ENCODE measurements at places on chromosomes 7 and 10.

DNA sequence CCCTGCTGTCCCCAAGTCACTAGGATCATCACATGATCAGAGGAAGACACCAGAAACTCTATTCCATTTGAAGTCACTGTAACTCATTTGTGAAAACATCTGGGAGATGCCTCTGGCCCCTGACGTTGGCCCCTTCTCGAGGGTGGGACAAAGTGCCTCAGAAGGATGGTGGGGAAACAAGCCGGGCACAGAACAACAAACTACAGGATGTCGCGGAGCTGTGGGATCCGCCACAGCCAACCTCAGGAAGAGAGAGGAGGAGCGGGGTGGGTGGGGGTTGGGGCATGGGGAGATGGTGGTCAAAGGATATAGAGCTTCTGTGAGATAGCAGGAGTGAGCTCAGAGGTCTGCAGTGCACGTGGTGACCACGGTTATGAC, 265.6 kb upstream of the TCERG1L start:
- no peak for DNase-seq

GRCh38 chr7:47337531-47337930, 244.4 kb downstream of the TNS3 start:
- no peak for DNase-seq

DNA sequence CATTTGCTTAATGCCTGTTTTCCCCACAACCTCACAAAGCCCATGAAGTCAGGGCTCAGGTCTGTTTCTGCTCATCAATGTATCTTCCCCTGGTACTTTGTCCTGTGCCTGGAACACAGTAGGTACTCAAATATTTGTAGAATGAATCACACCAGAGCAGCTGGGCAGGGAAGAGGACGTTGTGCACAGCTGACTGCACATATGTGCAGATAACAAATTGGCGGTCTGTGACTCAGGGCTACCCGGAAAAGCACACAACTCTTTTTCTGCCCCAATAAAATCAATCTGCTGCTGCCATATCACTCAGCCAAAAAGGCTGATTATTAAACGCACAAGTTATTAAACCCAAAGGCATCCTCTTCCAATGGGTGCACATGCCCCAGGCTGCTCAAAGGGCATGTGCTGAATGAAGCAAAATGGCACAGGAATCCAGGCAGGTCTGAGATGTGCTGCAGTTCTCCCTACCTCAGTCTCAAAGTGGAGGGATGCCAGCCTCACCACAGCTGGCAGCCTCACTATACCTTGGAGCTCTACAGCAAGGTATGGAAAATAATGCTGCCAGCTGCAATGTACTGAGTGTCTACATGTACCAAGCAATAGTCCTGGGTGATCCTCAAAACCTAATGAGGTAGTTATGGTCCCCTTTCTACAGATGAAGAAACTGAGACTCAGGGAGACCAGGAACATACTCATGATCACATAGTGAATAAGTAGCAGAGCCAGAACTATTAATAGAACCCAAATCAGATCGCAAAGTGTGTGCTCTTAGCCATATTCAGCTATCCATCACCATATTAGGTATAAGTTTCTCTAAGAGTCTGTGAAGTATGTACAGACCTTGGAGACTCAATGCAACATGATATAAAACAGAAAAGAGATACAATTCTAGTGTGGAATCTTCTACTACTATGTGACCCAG, 43.4 kb downstream of the SORBS1 start:
- no peak for DNase-seq

DNA sequence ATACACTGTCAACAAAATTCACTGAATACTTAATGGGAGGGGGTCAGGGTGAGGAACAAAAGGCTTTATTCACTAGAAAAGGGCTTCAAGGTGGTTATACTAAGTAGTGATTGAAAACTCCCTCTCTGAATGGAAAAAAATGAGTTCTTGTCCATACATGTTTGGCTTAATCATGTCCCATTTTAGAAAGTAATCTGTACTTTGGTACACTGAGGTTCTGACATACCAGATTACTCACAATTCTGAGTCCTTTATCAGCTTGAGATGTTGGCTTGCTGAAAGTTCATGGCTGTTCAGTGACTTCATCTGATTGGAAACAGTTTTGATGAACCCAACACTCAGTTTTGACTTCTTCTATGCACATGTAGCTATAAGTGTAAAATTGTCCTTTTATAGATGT, 12.8 kb upstream of the NOBOX start:
- DNase-seq, result no peak

DNA sequence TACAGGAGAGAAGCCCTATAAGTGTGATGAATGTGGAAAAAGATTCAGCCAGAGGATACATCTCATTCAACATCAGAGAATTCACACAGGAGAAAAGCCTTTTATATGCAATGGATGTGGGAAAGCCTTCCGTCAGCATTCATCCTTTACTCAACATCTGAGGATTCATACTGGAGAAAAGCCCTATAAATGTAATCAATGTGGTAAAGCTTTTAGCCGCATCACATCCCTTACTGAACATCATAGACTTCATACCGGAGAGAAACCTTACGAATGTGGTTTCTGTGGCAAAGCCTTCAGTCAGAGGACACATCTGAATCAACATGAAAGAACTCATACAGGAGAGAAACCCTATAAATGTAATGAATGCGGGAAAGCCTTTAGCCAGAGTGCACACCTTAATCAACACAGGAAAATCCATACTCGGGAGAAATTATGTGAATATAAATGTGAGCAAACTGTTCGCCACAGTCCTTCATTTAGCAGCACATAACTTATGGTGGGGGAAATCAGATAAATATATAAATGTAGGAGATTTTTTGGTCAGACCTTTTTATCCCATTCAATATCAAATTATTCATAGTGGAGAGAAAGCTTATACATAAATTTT, 12.1 kb upstream of the MRPS17 start:
- no peak for DNase-seq

DNA sequence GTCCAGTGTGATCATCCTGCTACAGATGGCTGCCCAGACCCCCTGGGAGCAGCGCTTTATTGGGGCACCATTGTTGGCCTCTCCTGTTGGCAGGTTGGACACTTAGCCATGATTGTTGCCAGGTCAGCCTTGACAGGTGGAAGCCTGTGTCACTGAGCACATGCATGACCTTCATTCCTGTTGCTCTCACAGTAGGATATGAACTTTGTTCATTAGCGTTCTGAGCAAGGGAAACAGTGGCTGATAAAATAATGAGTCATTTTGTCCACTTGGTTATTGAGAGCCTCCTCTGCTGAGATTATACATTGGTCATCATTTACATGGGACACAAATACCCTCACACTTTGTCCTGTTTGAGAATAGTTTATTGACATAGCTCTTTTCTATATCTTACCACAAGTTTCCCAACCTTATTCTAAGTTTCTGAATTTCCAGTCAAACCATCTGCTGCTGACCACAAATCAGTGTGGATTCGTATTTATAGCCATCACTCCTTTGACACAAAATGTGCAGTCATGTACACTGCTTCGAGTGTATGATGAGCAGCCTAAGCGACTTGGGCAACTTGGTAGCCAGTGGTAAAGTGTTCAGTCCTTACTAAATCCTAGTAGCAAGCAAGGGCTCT, 102.6 kb downstream of the TPST1 start:
- no peak for DNase-seq

GRCh38 chr10:8138471-8138870, 84.0 kb downstream of the GATA3 start:
- no peak for DNase-seq

GRCh38 chr10:132058793-132059759, 6.7 kb upstream of the JAKMIP3 start:
- DNase-seq, result no peak

DNA sequence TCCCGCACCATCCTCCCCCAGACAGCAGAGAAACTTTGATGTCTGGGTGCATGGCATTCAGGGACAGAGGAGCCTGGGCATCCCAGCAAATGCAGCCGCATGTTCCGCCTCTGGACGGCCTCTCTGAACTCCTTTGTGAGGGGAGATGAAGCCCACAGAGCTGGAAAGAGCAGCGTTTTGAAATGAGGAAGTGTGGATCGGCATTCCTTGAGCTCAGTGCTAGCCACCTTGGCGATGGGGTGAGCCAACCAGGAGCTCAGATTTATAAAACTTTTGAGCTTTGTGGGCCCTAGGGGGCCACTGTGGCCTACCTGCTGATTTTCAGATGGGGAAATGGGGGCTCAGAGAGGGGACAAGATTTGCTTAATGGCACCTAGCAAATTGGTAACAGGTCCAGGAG, 126.4 kb upstream of the TCF7L2 start:
- no peak for DNase-seq

DNA sequence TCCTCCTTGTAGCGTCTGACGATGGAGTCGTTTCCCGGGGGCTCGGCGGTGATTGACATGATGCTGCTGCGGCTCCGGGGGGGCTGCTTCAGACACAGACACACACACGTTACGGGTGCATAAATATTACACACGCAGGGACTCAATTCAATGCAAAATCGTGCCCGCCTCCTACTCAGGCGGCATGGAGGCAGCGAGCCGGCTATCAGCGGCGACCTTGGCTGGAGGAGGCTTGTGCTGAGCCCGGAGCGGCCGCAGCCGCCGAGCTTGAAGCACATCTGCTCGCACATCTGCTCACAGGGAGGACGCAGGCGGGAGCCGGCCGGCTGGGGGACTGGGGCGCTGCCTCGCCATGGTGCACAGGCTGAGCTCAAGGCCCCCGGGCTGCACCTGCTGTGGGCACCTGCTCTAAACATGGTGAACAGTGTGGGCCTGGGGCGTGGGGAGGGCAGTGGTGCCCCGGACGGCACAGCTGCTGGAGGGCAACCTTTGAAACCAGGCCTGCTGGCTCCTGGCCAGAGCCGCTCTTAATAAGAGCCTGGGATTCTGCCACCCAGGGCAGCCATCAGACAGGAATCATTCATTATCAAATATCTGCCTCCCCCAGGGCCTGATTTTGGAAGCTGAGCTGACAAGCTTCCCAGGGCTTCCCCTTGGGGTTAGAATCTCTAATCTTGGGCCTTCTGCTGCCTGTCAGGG, 84.7 kb upstream of the GNA12 start:
- DNase-seq, result no peak

GRCh38 chr10:78381107-78381506, 347.4 kb downstream of the RPS24 start:
- DNase-seq, result no peak

DNA sequence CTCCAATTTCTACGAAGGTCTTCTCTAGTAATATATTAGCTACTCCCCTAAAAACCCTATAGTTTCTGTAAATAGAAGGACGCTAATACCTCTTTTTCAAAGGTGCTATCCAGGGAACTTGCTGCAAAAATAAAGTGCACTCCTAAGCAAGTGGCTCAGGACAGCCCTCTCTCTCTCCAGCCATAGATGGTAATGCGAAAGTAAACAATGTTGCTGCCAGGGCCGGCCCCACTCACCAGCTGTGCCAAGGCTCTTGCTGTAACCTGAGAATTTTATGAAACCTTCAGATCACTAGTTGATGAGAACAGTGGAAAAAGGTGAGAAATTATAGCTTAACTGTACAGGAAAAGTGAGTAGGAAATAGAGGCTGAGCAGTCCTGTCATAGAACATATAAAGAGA, 10.9 kb upstream of the TAS2R39 start:
- no peak for DNase-seq

DNA sequence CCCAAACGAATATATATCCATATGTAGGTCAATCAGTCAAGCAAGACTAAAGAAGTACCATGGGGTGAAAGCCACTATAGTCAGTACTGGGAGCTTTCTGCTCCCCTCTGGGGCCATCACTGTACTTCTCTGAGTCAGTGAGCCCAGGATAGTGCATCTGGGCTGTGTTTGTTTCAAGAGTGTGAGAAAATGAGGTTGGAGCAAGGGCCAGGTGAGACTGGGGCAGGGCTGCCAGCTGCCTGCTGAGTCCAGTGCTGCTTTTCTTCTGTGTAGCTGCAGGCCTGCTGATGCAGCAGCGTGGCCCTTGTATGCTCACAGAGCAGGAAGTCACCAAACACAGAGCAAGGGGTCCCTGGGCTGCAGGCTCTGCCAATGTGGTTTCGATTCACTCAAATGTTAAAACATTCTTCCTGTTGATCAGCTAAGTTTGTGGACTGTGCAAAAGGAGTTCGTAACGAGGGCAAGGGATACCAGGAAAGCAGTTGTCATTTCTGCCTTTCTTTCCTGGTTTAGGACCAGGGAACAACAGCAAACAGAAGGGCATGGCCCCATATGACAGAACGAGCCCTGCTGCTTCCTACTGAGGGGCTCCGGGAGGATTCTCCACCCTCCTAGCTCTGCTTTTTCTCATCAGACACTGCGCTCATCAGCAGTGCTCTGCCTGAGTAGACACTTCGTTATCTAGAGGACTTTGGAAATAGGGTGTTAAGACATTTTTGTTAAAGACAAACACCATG, 65.4 kb upstream of the TNS3 start:
- DNase-seq, result no peak

- peak; percentile 58 for DNase-seq
These were observed 116.6 kb downstream of the KLF6 start for GRCh38 chr10:3668276-3668965.

DNA sequence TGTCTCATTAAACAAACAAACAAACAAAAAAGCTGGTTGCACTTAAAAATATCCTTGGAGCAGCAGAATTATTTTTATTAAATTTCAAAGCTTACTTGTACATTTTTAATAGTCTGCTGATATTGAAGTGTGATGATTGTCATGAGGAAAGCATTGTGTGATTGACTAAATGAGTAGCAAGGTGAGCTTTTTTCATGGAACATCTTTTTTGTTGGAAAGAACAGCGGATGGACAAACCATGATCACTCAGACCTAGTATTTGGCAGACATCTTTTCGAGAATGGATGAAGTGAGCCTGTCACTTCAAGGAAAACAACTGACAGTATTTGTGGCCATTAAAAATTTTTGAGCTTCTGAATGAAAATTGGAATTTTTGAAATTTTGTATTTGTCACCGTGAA, 5.7 kb upstream of the CALML3 start:
- DNase-seq, result no peak

- DNase-seq, result no peak
These were observed 4.5 kb downstream of the GRK5 start for GRCh38 chr10:119211625-119212441.

DNA sequence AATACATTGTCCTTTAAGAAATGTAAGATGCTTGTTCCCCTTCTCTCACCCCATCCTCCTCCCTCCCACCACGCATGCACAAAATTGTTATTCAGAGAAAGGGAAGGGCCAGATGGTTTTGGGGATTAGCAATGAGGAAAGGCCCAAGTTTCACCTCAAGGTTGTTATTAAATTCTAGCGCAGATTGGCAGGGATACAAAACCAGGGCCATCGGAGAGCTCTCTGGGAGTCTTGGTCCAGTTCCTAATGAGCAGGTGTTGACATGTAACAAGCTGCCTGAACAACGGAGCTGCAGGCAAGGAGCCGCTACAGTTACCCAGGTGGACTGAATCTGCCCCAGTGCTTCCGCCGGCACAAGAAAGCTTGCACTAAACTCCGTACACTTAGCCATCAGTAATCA, 9.7 kb upstream of the ANK3 start:
- DNase-seq, result no peak
